ENCODE measurements at places on chromosomes 7 and 10.

DNA sequence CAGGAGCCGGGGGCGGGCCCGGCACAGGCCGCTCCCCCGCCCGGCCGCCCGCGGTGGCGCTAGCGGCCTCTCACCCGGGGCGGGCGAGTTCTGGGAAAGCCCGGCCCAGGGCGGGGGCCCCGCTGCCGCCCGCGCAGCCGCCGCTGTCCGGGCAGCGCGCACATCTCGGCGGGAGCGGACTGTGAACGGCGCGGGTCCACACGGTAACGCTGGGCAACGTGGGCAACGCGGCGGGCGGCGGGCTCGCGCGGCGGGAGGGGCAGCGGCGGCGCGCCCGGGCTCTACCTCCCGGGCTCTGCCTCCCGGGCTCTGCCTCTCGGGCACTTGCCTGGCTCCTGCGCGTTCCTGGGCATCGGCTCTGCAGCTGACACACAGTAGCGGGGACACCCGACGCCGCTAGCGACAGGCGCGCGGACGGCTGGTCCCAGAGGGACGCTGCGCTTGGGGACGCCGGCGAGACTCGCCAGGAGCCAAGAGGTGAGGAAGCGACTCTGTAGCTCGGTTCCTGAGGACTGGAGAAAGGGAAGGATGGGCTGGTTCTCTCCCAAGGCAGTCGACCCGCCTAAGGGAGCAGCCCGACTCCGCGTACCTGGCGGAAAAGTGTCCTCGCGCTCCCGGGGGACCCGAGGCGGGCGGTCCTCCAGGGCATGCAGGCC, at the start of gene PLCE1:
Gene PLCE1, plus strand, starts transcription at position 150 of the 656 bp plus-strand sequence. CDS start 37,116 bp downstream, outside the sequence.
- DNase-seq = peak; percentile 40

GRCh38 chr7:83908526-83908925, 259.6 kb upstream of the SEMA3E start:
- DNase-seq = no peak

DNA sequence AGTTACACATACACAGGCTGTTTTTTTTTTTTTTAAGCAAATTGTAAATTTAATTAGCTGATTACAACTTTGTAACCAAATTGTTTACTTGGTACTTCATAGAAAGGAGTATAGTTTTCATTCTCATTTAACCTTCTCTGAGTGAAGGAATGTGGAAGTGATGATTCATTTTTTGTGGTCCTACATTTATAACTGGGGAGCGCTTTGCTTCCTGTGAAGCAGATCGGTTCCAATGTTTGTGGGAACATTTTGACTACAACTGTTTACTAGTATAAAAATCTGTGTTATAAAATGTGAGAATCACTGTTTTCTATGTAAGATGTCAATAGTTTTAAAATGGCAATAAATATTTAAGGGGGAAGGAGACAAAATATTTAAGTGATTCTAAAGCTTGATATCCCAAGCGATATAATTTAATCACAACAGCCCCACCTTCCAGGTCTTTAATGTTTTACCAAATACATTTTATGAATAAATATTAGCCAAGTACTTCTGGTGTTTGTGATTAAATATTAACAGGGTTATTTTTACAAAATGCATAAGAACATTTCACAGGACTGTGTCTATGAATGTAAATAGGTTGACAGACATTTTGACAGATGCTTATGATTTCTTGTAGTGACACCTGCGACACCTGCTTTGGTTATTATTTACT, 57.1 kb downstream of the NXPH1 start:
- DNase-seq = no peak

- no peak for DNase-seq
These were observed 64.4 kb upstream of the AHR start for GRCh38 chr7:17234030-17234397.

DNA sequence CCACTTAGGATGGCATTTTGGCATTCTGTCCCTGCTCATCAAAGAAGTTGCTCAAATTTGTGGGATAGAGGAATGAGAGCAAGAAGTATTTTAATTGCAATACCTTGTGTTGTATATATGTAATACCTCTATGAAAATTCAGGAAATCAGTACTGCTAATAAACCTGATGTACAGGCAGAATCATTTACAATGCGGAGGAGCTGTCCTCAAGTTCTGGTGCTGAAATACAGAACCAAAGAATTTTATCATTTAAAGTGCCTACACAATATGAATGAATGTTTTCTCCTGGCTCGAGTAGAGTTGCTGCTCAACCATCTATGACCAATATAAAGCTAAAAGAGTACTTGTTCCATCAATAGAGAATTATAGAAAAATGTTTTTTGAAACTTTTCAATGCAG, 305.8 kb downstream of the PLXNA4 start:
- no peak for DNase-seq

DNA sequence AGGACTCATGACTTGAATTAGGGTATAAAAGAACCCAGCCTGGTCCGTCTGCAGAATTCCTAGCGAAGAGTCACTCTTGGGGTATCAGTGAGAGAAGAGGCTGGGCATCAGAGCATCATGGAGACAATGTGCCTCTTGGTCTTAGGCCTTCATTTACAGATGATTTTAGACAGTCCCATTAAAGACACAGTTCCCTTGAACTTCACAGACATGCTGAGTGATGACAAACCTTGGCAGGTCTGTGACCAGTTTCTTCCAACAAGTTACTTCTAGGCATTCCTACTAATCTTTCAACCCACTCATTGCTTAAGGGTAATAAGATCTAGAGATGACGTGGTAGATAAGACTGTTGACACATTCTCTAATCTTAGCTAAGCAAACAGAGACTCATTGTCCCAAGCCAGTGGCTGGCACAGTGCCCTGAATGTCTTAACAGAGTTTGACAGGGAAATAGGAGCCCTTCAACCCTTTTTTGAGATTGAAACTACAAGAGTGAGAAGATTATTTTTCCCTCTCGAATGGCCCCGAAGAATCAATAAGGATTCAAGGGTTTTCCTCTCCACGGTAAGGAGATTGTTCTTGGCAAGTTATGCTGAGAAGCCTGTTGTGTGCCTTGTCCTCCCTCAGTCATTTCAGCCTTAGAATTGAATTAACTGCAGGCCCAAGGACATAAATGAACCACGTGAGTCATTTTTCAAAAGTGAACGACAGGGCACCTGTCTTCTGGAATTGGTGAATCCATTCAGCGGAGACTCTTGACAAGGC, 281.1 kb downstream of the CCDC3 start:
- DNase-seq = peak; percentile 69

GRCh38 chr10:117255835-117256460, 15.0 kb downstream of the SLC18A2 start:
- DNase-seq = no peak

DNA sequence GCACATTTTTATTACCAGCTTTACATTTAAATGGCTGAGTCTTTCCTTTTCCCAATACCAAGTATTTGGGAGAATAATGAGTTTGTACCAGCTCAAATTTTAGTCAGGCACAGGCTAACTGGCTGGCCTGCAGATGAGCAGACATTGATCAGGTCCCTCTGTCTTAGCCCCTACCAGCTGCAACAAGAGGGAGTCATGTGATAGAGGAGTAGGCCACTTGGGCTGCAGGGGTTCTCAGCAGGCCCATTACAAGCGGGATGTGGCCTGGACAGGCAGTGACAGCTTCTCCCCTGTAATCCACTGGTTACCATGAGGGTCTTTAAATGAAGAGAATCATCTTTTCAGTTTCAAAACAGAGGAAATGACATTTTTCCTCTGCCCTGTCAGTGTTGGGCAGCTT, 283.6 kb downstream of the SUGCT start:
- no peak for DNase-seq

DNA sequence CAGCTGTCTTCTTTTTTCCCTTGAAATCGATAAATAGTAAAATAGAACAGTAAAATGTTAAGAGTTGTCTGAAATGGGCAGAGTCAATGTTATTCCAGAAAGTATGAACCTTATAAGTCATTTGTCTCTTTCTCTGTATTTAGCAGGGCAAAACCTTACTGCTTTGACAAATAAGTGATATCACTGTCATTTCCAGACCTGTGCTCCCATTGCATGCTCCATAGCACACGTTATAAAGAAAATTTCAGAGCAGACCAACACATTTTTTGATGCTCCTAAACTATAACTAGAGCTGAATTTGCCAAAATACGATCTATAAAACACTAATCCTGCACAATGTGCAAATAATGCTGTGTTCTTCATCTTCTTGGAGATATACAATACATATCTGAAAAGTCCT, 1.1 kb downstream of the A1CF start:
- no peak for DNase-seq

DNA sequence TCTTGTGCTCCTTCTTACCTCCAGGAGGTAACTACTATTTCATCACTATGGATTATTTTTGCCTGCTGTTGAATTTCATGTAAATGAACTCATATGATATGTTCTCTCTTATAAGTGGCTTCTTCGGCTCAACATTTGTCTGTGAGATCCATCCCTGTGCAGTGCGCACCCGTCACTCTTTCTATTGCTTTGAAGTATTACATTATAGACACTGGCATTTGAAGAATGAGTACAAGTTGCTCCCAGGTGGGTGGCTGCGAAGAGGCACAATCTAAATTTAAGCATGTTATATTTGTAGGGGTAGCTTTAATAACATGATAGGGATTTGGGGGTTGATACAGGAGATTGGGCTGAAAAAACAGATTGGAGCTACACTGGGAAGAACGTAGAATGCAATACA, 809.7 kb downstream of the CCSER2 start:
- no peak for DNase-seq

DNA sequence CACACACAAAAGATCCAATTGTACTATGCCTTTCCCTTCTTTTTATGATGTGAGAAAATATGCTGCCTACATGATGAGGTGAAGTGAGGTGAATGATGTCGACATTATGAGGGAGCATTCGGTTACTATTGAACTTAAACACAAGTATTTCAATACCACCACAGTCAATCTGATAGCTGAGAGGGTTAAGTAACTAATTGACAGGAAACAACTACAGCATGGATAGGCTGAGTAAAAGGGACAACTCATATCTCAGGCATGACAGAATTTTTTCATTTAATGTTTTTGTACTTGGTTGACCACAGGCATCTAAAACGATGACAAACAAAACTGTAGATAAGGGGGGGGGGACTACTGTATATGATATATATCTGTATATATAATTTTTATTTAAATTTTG, 488.9 kb downstream of the SH2D4B start:
- no peak for DNase-seq

DNA sequence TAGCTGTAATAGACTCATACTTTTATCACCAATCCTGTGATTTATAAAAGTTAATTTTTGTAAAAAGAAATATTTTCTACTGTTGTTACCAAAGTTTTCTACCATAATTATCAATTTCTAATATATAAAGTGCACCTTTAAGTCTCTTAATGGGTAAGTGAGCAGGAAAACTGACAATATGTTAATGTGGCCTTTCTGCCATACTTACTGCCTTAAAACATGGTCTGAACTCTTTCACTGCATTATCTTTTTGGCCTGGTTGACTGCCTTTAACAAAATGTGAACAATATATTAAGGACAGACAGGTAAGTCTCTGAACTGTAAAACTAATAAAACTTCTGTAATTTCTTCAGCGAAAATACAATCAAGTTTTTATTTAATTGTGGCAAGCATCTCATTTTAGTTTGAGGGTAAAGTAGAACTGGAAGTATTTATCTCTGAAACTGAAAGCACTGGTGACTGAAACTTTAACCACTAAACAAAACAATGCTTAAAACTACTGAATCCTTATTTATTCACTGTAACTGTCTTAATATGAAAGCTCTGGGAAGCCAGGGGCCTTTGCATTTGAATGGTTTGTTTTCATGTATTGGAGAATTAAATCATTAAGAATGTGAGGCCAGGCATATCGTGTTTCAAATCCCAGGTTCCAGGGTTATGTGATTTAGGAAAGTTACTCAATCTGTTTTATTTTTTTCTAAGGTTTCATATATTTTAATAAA, 948.8 kb upstream of the POT1 start:
- no peak for DNase-seq

- no peak for DNase-seq
These were observed 85.5 kb downstream of the NKX6-2 start for GRCh38 chr10:132700156-132701098.

- DNase-seq = no peak
These were observed 94.2 kb upstream of the NPVF start for GRCh38 chr7:25322473-25322872.

DNA sequence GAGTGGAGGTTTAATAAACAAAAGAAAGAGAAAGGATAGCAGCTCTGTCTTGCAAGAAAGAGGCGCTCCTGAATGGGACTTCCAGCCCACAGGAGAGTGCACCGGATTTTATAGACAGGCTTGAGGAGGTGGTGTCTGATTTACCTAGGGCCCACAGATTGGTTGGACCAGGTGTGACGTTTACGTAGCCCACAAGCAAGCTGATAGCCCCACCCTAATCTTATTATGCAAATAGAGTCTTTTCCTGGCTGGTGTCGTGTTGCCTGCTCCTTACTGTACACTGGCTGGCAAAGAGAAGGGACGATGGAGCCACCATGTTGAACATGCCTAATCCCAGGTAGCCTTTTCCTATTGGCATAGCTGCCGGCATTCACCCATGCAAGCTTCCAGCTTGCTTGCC, 319.7 kb upstream of the POM121L12 start:
- DNase-seq = no peak

GRCh38 chr10:45418849-45419675, 45.0 kb downstream of the ALOX5 start:
- no peak for DNase-seq

DNA sequence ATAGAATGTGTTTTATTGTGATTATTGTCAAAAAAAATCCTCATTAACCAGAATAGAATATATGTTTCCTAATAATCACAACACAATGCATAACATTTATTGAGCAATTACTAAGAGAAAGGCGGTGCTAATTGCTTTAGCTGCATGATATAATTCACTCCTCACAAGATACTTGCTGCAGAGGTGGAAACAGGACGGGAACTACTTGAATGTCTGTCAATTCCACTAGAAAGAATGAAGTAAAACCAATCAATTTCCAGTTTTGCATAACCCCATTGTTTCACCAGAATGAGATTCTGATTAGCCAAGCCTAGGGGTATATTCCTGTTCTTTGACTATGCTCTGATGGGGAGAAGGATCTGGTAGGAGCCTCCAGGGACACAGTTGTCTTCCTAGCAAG, 239.1 kb upstream of the NRP1 start:
- no peak for DNase-seq

GRCh38 chr7:50411332-50411731, 38.8 kb downstream of the FIGNL1 start:
- DNase-seq = no peak

DNA sequence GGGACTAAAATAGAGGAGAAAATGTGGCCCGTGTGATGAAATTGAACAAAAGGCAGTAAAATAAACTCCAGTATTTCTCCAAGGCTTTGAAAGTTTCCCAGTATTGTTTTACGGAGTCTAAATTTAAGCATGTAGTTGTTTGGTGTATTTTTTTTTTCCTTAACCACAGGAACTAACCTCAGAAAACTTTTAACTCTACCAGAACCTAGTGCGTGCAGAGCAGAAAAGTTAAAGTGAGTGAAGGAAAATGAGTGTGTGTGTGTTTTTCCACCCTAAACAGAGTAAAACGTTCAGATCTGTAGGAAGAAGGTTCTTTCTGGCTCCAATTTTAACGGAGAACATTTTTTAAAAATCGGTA, 812 bp downstream of the PROSER2 start:
- DNase-seq = no peak

- DNase-seq = no peak
These were observed 1007.6 kb downstream of the ANKRD7 start for GRCh38 chr7:119232091-119232490.

Data from NCI-H226 (cell line).